ENCODE measurements at places on chromosomes 3 and 15. TPM values are rescaled to one million over a fixed set of nuclear protein-coding genes. Genes with fewer than 3 reads are reported as not detected.

COPG1 gene
- 145 TPM for total RNA-seq

AADAC gene
- not detected for total RNA-seq

GOLGA8J gene
- not detected for total RNA-seq

ZPLD1 gene
- total RNA-seq = not detected

OIP5 gene
- 9.7 TPM for total RNA-seq

SLC28A2 gene
- 1.2 TPM for total RNA-seq

MUC20 gene
- total RNA-seq = 5.0 TPM

PRR20G gene
- not detected for total RNA-seq

OSTN gene
- total RNA-seq = 0.11 TPM

MME gene
- 0.93 TPM for total RNA-seq

FOXP1 gene
- 252 TPM for total RNA-seq

ALDH1A3 gene
- 0.41 TPM for total RNA-seq

TRIM42 gene
- total RNA-seq = not detected

MOBP gene
- total RNA-seq = not detected

HESX1 gene
- total RNA-seq = 0.96 TPM

CYP1A2 gene
- not detected for total RNA-seq

PDZRN3 gene
- total RNA-seq = 31.0 TPM

PLCD1 gene
- total RNA-seq = 33.3 TPM

Measured in progenitor cell of endocrine pancreas (in vitro differentiated cells).